ENCODE measurements at places on chromosomes 13 and 19. TPM values are rescaled to one million over a fixed set of nuclear protein-coding genes. Genes with fewer than 3 reads are reported as not detected.

GRCh38 chr19:53432088-53432661 lies 391 bp downstream of the ZNF761 start:
- DNase-seq: no peak

DNA sequence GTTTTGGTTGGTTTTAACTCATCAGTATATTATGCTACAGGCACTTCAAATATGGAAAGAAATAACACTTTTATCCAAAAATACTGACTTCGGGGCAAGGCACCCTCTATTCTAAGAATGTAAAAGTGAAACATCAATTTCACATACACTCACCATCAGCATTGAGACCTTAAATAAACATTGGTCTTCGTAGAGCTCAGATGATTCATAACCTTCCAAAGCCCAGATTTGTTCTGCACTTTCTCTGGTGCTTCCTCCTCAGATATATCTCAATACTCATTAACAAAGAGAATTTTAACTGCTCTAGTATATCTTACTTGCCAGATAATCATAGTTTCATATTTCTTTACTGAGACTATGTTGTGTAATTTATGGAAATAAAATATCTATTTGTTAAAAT lies 794.3 kb downstream of the LIG4 start:
- DNase-seq: no peak

PCSK4 gene
- polyA plus RNA-seq: 14.4 TPM

- DNase-seq: no peak
Observed at GRCh38 chr13:62246581-62246980, 830.9 kb upstream of the PCDH20 start.

ZNF558 gene
- polyA plus RNA-seq: 26.8 TPM

- peak; percentile 1 for DNase-seq
Observed at GRCh38 chr19:23203841-23204344, 46.3 kb downstream of the ZNF724 start.

RGCC gene
- polyA plus RNA-seq: 59.3 TPM

SBK3 gene
- 0.17 TPM for polyA plus RNA-seq

DNA sequence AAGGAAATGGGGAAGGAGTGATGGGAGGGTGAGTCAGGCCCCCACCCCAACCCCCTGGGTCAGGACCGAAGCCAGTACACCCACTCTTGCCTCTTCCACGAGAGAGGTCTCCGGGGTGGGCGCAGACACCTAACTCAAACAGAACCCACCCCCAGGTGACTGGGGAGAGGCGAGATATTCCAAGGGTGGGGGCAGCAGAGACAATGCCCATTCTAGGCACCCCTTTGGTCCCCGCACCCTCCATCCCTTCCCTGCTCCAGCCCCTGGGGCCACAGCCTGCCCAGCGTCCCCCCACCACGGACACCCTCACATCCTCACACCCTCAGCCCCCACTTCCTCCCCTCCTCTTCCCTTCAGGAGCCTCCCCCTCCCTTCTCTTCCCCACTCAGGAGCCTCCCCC lies 682 bp downstream of the ZSCAN18 start:
- no peak for DNase-seq

ATP4B gene
- polyA plus RNA-seq: 2.6 TPM

DNA sequence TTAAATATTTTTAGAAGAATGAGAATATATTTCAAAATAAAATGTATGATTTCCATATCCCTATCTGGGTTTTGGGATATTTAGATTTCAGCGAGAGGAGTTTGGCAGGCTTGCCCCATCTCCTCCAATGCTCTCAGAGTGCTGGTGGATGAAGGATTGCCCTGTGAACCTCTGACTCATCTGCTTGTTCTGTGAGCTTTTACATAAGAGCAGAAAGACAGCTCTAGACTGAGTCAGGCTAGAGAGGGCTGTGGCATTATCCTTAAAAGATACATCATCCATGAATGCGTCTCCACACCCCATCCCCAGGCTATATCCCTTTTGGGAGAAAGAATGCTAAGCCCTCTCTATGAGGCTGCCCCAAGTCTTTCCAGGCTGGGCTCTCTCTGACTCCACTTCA lies 190.6 kb downstream of the TUBA3C start:
- DNase-seq: no peak

ADAT3 gene
- 7.9 TPM for polyA plus RNA-seq

PRR12 gene
- 37.7 TPM for polyA plus RNA-seq

ACP7 gene
- polyA plus RNA-seq: 0.35 TPM

KLK3 gene
- not detected for polyA plus RNA-seq

DNA sequence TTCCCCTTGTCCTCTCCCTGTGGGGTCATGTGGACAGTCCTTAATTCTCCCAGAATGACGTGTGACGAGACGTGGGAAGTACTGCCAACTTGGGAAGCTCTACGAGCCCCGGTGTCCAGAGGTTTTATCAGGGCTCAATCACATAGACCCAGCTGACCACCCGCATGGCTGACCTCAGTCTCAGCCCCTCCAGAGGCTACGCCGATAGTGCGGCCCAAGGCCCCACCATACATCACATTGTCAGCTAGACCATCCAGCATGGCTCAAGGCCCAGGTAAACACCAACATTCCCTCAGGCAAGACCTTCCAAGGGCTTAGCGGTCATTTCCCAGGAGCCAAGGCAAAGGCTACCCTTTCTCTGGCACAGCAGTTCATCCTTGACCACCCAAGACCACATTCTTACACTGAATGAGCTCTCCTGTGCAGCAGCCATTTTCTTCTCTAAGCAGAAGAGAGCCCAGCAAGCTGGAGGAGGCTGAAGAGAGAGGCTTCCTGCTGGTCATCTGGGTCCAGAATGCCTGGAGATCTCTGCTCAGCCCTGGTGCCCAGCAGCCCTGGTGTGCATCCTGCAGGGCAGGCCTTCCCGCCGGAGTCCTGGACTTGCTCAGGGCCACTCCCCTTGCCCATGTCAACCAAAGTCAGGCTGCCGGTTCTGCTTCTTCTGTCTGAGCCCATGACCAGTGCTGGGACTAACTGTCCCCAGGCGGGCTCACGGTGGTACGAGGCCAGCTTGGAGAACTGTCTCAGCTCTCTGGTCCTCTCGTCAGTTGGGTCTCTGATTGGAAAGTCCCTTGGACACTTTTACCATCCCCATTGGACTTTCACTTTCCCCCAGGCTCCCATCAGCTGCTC lies 7.9 kb upstream of the F10 start:
- DNase-seq: no peak

DNAAF3 gene
- polyA plus RNA-seq: 12.7 TPM

Measured in spinal cord (tissue), 10 donors.